ENCODE measurements at places on chromosomes 3 and 15. TPM values are rescaled to one million over a fixed set of nuclear protein-coding genes. Genes with fewer than 3 reads are reported as not detected.

GRCh38 chr15:65085990-65086679, 9.6 kb downstream of the KBTBD13 start:
- peak; percentile 71 for DNase-seq

- no peak for DNase-seq
Measured at GRCh38 chr3:126908752-126909275, 74.1 kb upstream of the PLXNA1 start.

- no peak for DNase-seq
Measured at GRCh38 chr3:45106874-45107273, 39.3 kb downstream of the CDCP1 start.

GRCh38 chr3:113005611-113006010, 14.8 kb downstream of the GTPBP8 start:
- DNase-seq, result no peak

GRCh38 chr3:183158113-183158512, 4.4 kb downstream of the LAMP3 start:
- no peak for DNase-seq

- DNase-seq, result no peak
Measured at GRCh38 chr3:88617283-88617682, 467.5 kb downstream of the C3orf38 start.

DNA sequence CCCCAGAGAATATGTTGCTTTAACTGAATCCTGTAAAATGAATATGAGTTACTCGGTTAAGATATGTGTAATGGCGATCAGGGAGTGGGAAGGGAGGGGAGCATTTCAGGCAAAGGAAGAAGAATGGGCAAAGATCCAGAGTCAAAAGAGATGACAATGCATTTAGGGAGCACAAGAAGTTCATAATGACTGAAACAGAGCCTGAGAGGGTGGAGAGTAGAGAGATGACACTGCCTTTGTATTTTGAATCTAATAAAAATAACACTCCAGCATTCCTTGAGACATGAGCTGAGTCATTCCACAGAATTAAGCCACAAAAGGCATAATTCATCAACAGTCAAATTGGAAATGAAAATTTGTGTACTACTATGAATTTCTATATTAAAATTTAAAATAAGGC, 105.3 kb upstream of the PEX5L start:
- no peak for DNase-seq

Gene THOC7
- total RNA-seq, result 141 TPM

Gene SEMA6D
- 12.5 TPM for total RNA-seq

Gene CHRNA3
- 1.6 TPM for total RNA-seq

Gene PCLAF
- total RNA-seq, result 119 TPM

Gene CCDC54
- not detected for total RNA-seq

Gene NDN
- total RNA-seq, result 70.9 TPM
